Small intestine (tissue), 16 donors: ENCODE measurements at places on chromosomes 3 and 15.

GRCh38 chr3:149564079-149564478 lies 89.6 kb downstream of the TM4SF4 start:
- no peaks in the 10 kb centered on the region for H3K4me1 ChIP-seq
- H3K4me3 ChIP-seq: no peak overlapping the region
- no peak for DNase-seq
- no peak overlapping the region for H3K27ac ChIP-seq
- H3K27me3 ChIP-seq: no peaks in the 10 kb centered on the region

GRCh38 chr3:43362961-43363360 lies 76.6 kb downstream of the SNRK start:
- no peak for DNase-seq
- H3K4me3 ChIP-seq: no peak overlapping the region
- no peaks in the 10 kb centered on the region for H3K27me3 ChIP-seq
- H3K4me1 ChIP-seq: no peaks in the 10 kb centered on the region
- peaks cover 2% of the 10 kb centered on the region for H3K36me3 ChIP-seq
- no peak overlapping the region for H3K27ac ChIP-seq

GRCh38 chr3:5798809-5799208 lies 611.3 kb downstream of the EDEM1 start:
- H3K27ac ChIP-seq: no peak overlapping the region
- no peaks in the 10 kb centered on the region for H3K36me3 ChIP-seq
- no peaks in the 10 kb centered on the region for H3K4me1 ChIP-seq
- H3K4me3 ChIP-seq: no peak overlapping the region
- H3K27me3 ChIP-seq: no peaks in the 10 kb centered on the region
- no peak for DNase-seq

GRCh38 chr15:40282869-40283614 lies at the start of gene ANKRD63:
Gene ANKRD63, minus strand, starts transcription at chr15:40283064. Its CDS starts 478 bp downstream, at chr15:40282586.
- H3K27ac ChIP-seq: no peak within 1 kb of the TSS
- peaks cover 81% of the 10 kb centered on the region for H3K27me3 ChIP-seq
- H3K4me1 ChIP-seq: no peaks in the 10 kb centered on the region
- H3K36me3 ChIP-seq: no peaks in the 10 kb centered on the region
- no peak for DNase-seq

- no peaks in the 10 kb centered on the region for H3K4me1 ChIP-seq
- H3K36me3 ChIP-seq: no peaks in the 10 kb centered on the region
- no peak for DNase-seq
- H3K4me3 ChIP-seq: no peak overlapping the region
- H3K27me3 ChIP-seq: no peaks in the 10 kb centered on the region
These were observed 23.4 kb upstream of the PPARG start for GRCh38 chr3:12265508-12265907.

- DNase-seq: no peak
- no peak overlapping the region for H3K4me3 ChIP-seq
- no peak overlapping the region for H3K27ac ChIP-seq
- H3K4me1 ChIP-seq: no peaks in the 10 kb centered on the region
- no peaks in the 10 kb centered on the region for H3K27me3 ChIP-seq
- no peaks in the 10 kb centered on the region for H3K36me3 ChIP-seq
These were observed 761.7 kb upstream of the SEMA6D start for GRCh38 chr15:46955576-46955975.

GRCh38 chr3:190019006-190019405 lies 101.7 kb downstream of the P3H2 start:
- no peaks in the 10 kb centered on the region for H3K36me3 ChIP-seq
- no peak overlapping the region for H3K4me3 ChIP-seq
- H3K27me3 ChIP-seq: no peaks in the 10 kb centered on the region
- H3K4me1 ChIP-seq: no peaks in the 10 kb centered on the region
- H3K27ac ChIP-seq: no peak overlapping the region

DNA sequence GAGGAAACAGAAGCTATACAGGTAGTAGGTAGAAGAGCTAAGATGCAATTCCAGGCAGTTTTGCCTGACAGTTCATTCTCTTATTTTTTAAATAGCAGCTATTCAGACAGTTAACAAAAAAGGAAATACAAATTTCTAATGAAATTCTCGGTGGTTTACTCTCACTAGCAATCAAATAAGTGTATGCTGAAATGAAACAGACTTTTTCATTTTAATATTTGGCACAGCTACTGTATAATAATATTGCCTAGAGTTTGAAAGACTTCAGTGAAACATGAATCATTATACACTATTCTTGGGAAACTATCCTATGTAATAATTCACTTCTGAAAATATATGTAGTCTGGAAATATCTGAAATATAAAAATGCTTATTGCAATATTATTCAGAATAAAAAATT lies 463.2 kb upstream of the AGTR1 start:
- no peak overlapping the region for H3K4me3 ChIP-seq
- H3K27ac ChIP-seq: no peak overlapping the region
- H3K27me3 ChIP-seq: no peaks in the 10 kb centered on the region
- DNase-seq: no peak
- H3K36me3 ChIP-seq: no peaks in the 10 kb centered on the region

GRCh38 chr3:58321791-58322190 lies 10.9 kb upstream of the PXK start:
- H3K4me3 ChIP-seq: no peak overlapping the region
- H3K36me3 ChIP-seq: peaks cover 10% of the 10 kb centered on the region

DNA sequence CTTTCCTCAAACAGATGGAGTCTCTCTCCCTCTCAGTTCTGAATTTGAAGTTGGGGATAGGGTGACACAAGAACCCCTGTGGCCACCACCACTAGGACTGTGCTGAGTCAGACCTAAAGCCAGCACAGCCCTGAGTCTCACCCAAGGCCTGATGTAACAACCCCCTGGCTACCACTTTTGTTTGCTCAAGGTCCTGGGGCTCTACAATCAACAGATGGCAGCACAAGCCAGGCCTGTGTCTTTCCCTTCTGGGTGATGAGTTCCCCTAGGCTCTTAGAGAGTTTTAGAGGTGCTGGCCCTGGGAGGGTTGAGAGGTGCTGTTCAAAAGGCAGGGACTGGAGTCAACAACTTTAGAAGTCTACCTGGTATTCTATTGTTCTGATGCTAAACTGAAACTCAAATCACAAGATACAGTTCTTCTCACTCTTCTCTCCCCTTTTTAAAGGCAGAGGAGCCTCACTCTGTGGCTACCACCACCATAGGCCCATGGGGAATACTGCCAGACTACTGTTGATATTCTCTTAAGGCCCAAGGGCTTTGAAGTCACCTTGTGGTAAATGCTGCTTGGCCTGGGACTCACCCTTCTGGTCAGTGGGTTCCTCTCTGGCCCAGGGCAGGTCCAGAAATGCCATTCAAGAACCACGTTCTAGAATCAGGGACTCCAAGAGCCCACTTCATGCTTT lies 6.5 kb downstream of the OR5K4 start:
- no peaks in the 10 kb centered on the region for H3K27me3 ChIP-seq
- H3K4me3 ChIP-seq: no peak overlapping the region
- DNase-seq: no peak
- no peaks in the 10 kb centered on the region for H3K36me3 ChIP-seq
- no peaks in the 10 kb centered on the region for H3K4me1 ChIP-seq
- H3K27ac ChIP-seq: no peak overlapping the region

GRCh38 chr15:69725957-69726356 lies 273.3 kb downstream of the RPLP1 start:
- no peaks in the 10 kb centered on the region for H3K4me1 ChIP-seq

DNA sequence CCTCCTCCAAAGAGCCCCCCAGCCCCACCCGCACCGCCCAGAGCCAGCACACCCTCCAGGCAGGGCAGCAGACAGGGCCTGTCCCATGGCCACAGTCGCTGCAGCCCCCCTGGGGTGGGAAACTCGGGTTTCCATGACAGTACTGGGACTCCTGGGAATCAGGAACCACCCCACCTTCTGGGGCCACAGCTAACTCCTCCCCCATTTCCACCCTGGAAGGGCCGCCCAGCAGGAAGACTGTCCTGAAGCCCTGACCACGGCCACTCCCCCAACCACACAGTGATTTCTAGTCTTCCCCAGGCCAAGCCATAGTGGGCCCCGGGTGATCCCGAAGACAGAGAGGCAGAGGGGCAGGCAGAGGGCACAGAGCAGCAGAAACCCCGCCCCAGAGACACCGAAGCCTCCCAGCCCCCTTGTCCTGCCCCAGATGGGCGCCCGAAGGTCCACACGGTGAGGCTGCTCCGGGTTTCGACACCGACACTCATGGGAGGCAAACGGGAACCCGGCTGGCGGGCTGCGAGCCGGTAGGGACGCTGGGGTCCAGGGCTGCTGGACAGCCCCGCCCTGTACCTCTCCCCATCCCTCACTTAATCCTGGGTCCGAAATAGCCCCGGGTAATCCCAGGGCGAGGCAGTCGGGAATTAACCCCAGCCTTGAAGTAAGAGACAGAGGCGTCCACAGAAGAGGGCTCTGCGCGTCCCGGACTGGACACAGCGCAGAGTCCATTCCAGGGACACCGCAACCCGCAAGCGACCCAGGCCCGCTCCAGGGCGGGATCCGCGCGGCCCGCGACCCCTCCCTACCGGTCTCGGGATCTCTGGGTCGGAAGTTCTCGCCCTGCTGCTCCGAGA lies 138.4 kb downstream of the NUP210 start:
- no peak overlapping the region for H3K27ac ChIP-seq
- H3K27me3 ChIP-seq: peaks cover 12% of the 10 kb centered on the region
- no peak overlapping the region for H3K4me3 ChIP-seq

DNA sequence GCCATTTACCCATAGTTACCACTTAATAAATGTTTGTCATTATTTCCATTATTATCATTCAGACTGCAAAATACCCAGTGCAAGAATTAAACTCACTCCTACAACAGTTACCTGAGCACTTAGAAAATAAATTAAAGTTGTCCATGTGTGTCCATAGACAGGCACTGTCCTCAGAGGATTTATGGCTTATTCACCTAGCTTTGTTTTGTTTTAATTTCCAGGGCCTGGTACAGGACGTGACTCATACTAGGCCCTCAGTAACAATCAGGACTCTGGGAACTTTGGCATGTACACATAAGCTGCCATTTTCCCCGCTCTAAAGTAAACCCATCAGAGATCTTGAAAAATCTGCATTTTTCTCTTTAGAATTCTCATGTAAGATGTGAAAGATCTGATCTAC lies 458.5 kb upstream of the ARRDC4 start:
- no peak for DNase-seq
- H3K36me3 ChIP-seq: no peaks in the 10 kb centered on the region
- no peaks in the 10 kb centered on the region for H3K27me3 ChIP-seq
- no peak overlapping the region for H3K4me3 ChIP-seq

DNA sequence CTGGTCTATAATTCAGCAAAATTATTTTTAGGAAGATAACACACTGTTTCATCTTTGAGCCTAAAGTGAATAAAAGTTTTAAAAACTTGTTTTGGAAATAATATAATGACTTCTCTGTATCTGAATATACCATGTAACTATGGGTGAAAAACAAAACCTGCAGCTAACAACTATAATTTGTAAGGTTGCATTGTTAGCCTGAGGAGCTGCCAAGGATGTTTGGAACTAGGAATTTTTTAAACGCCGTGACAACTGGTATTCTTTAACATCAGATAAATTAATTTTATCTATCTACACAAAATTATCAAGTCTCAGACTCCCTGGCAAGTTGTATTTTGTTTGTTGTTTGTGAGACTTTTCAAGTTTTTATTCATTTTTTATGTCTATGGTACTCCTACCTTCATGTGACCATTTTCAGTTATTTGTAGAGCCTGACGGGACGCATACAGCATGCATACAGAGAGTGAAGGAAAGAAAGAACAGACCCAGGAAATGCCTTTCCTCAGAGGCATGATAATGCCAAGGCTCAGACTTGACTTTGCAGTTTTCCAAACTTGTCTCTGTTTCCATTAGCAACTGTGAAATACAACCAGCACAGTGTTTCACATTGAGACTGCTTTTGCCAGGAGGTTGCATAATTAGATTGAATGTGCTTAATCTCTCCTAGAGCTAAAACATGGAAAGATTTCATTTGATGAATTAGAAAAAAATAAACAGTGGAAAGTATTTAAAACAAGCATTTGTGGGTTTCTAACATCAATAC lies 60.8 kb upstream of the ARHGEF26 start:
- no peak overlapping the region for H3K27ac ChIP-seq
- H3K4me3 ChIP-seq: no peak overlapping the region
- no peaks in the 10 kb centered on the region for H3K4me1 ChIP-seq
- DNase-seq: no peak

GRCh38 chr15:95464509-95464908 lies 866.0 kb upstream of the NR2F2 start:
- H3K4me1 ChIP-seq: no peaks in the 10 kb centered on the region
- H3K27me3 ChIP-seq: peaks cover 2% of the 10 kb centered on the region
- no peak overlapping the region for H3K27ac ChIP-seq

- H3K27ac ChIP-seq: no peak overlapping the region
- H3K4me1 ChIP-seq: no peaks in the 10 kb centered on the region
- DNase-seq: no peak
These were observed 16.9 kb upstream of the CLDN1 start for GRCh38 chr3:190339130-190339529.

DNA sequence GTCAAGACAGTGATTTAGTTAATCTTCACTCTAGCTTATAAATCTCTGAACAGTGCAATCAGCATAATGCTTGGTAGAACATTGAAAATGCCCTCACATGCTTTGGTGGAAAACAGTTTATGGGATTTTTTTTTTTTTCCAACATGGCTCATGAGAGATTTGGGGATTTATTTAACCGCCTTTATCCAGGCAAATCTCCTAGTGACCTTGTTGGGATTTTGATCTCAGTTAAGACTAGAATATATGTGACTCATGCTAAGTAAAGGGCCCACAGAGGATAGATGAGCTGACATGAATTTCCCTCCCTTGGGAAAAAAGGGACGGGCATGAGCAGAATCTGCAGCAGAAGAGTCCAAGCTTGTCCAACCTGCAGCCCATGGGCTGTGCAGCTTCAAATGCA lies 18.7 kb downstream of the LRTM1 start:
- H3K4me1 ChIP-seq: no peaks in the 10 kb centered on the region
- no peak overlapping the region for H3K27ac ChIP-seq
- H3K36me3 ChIP-seq: no peaks in the 10 kb centered on the region
- no peak overlapping the region for H3K4me3 ChIP-seq
- no peaks in the 10 kb centered on the region for H3K27me3 ChIP-seq

DNA sequence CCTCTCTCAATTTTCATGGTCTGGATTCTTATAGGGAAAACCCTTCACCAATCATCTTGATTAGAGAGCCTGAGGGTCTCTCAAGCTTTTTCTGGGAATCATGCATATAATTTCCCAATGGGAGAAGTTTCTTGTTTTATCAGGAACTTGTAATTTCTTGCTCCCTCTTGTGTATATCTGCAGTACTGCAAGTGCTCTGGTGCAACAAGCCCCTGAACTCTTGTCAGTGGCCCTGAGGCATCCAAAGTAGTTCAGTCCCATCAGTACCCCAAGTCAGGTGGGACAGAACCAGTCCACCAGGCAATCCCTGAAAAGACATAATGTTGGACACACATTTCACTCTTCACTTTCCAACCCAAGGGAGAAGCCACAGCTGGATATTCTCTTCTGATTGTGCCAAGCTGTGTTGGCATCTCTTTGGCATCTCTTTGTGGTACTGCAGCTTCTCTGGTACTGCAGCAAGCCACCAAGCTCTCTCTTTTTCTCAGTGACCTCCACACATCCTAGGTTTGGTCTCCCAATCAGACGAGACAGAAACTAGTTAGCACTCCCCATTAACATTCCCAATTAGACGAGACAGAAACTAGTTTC lies 214.5 kb downstream of the ZIC4 start:
- H3K27me3 ChIP-seq: no peaks in the 10 kb centered on the region
- peak; percentile 35 for DNase-seq
- H3K36me3 ChIP-seq: no peaks in the 10 kb centered on the region
- H3K4me1 ChIP-seq: no peaks in the 10 kb centered on the region

GRCh38 chr3:136350557-136350956 lies 100.4 kb downstream of the PCCB start:
- no peak overlapping the region for H3K27ac ChIP-seq
- no peaks in the 10 kb centered on the region for H3K27me3 ChIP-seq
- H3K4me3 ChIP-seq: no peak overlapping the region
- H3K36me3 ChIP-seq: peaks cover 12% of the 10 kb centered on the region
- H3K4me1 ChIP-seq: no peaks in the 10 kb centered on the region
- DNase-seq: no peak
